Activated CD8-positive, alpha-beta T cell treated with anti-CD3 and anti-CD28 coated beads for 36 hours (primary cell): ENCODE measurements at places on chromosomes 2 and 18. TPM values are rescaled to one million over a fixed set of nuclear protein-coding genes. Genes with fewer than 3 reads are reported as not detected.

- no peak for DNase-seq
These were observed 112.9 kb upstream of the STK17B start for GRCh38 chr2:196284144-196284844.

GRCh38 chr2:46873604-46874068, 42.0 kb downstream of the MCFD2 start:
- DNase-seq: peak; percentile 74

GRCh38 chr2:103991591-103991990, 862.3 kb upstream of the POU3F3 start:
- DNase-seq: no peak

- no peak for DNase-seq
These were observed 26.0 kb upstream of the SP3 start for GRCh38 chr2:173990970-173991819.

DNA sequence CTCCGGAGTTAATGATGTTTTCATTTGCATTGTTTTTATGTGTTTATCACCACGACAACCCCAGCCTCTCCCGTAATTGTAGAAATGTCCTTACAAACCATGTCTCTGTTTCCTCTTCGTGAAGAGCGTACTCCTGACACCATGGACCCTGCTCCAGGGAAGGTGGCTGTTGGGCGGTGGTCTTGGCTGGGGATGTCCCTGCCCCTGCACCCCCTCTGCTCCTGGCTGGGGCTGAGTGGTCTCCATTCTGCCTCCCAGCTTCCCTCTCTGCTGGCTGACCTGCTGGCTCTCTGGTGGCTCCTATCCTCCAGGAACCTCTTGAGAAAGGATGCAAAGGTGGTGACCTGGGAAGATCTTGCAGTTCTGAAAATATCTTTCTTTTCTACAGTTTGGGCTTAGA, 81.1 kb downstream of the ASB1 start:
- DNase-seq: no peak

GRCh38 chr2:42193722-42194187, 24.6 kb downstream of the EML4 start:
- no peak for DNase-seq

DNA sequence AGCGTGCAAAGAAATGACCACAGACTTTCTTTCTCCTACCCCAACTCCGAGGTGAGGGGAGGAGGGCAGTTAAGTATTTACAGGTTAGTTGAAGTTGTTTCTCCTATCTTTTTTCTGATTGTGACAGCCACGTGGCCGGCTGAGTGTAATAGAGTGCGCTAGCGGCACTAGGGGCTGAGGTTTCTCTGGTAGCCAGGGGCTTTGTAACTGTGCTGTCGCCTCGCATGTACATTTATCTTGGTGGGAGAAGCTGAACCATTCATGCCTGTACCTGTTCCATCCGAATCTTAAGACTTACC, 214.1 kb upstream of the STON1 start:
- peak; percentile 76 for DNase-seq

DNA sequence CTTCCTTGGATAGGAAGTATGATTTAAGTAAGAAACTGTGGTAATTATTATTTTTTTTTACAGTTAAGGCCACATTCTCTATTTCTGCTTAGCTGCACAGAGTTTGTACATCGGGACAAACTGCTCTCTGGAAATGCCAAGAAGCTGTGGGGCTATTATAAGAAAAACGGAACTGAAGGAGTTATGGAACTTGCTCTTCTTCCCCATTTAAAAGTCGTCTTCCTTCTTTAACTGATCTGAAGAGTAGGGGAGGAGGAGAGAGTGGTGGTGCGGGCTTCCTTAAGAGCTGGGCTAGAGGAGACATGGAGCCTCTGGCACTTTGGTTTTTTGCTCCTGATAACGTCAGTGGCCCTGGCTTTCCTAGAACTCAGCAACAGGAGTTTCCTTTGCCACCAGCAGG, 54.4 kb downstream of the RAB31 start:
- no peak for DNase-seq

DNA sequence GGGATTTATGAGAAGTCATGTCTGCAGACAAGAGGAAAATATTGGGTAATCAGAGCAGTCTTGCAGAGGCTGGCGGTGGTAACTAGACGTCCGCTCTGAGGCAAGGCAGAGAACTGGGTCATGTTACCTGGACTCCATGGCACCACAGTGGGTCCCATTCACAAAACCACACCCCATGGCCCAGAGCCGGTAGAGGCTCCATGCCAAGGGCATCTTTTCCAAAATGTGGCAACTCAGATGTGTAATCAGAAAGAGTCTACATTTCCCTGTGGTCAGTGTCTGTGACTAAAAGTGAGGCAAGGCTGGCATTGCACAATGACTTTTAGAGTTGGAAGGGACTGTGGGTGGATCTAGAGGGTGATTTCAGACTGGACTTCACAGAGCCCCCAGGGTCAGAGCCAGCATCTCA, 113.1 kb downstream of the MREG start:
- DNase-seq: no peak

DNA sequence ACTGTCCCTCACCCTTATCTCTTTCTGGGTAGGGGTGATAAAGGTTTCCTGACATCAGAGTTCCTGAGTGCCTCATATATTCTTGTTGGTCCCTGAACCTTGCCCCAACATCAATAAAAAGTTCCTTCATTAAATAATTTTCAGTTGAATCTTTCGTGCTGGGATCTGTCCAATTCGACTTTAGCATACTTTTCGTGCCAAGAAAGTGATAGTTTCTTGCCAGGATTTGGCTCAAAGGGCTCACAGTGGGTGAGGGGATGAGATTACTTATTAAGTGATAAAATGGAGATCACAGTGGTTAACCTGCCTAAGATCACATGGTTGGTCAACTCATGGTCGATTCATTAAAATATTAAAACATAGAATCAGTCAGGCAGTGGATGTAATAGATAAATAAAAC, 93.8 kb upstream of the SLC8A1 start:
- no peak for DNase-seq

DNA sequence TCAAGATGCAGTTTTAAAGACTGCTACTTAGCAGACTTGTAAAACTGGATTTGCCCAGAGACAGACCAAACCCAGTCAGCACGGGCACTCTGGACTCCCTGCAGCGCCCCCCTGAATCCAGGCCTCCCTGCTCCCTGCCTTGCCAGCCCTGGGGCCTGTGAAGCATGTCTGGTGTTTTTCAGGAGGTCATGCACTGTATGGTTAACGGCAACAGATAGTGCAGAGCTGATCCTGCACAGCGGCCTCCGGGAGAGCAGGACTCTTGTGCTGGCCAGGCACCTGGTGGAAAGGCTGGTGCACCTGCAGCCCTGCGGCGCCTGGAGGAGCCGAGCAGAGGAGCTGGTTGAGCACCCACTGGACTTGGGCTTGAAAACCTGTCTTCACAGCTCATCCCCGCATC, 30.4 kb downstream of the HDAC4 start:
- no peak for DNase-seq

DNA sequence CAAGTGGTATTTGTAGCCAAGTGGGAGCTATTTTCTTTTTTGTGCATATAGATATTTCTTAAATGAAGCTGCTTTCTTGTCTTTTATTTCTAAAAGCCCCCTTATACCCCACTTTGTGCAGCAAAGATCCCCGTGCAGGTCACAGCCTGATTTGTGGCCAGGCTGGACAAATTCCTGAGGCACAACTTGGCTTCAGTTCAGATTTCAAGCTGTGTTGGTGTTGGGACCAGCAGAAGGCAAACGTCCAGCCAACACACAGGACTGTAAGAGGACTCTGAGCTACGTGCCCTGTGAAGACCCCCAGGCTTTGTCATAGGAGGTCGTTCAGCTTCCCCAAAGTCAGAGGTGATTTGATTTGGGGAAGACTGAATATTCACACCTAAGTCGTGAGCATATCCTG, 21.9 kb downstream of the FOSL2 start:
- no peak for DNase-seq

- no peak for DNase-seq
These were observed 146.0 kb downstream of the SETBP1 start for GRCh38 chr18:44826418-44827259.

DNA sequence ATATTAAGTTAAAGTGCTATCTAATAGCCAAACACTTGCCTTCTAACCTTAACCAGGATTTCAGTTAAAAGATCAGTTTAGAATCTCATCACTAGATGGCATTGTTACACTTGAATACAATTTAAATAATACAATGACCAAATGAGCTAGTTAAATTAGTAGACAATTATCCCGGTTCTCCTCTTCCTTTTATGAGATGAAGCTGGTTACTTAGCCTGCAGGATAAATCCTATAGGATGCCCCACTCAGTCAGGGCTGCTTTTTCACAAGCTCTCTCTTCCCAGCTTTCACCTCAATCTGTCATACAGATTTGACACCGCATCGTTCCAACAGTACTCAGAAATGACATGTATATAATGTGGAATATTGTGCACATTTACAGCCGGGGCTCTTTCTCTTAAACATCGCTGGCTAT, 678.8 kb downstream of the KCNJ3 start:
- DNase-seq: no peak

- no peak for DNase-seq
These were observed 201.3 kb upstream of the GALNT5 start for GRCh38 chr2:157056200-157056676.

DNA sequence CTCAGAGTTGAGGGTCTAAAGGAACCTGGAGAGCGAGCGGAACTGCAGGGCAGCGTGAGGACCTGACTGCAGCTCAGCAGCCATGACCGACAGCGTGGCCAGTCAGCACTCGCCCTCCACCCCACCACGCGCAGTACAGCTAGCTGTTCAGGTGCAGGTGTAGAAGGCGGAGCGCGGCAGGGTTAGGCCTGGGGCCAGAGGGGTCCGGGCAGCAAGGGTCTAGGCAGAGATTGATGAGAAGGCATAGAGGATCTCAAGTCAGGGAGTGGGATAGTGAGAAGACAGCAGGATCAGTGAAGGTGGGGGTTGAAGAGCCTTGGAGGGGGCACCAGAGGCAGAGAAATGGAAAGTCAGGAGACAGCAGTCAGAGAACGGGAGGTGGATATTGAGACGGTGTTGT, 71.0 kb downstream of the STEAP3 start:
- no peak for DNase-seq

GRCh38 chr2:176126929-176127773, 2.4 kb upstream of the HOXD8 start:
- peak; percentile 81 for DNase-seq

DNA sequence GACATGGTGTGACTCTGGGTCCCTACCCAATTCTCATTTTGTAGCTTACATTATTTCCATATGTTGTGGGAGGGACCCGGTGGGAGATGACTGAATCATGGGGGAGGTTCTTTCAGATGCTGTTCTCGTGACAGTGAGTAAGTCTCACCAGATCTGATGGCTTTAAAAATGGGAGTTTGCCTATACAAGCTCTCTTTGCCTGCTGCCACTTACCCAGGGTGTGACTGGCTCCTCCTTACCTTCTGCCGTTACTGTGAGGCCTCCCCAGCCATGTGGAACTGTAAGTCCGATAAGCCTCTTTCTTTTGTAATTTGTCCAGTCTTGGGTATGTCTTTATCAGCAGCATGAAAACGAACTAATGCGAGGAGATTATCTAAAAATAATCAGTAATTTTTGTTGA, 1683.2 kb upstream of the SLC39A10 start:
- DNase-seq: no peak

DNA sequence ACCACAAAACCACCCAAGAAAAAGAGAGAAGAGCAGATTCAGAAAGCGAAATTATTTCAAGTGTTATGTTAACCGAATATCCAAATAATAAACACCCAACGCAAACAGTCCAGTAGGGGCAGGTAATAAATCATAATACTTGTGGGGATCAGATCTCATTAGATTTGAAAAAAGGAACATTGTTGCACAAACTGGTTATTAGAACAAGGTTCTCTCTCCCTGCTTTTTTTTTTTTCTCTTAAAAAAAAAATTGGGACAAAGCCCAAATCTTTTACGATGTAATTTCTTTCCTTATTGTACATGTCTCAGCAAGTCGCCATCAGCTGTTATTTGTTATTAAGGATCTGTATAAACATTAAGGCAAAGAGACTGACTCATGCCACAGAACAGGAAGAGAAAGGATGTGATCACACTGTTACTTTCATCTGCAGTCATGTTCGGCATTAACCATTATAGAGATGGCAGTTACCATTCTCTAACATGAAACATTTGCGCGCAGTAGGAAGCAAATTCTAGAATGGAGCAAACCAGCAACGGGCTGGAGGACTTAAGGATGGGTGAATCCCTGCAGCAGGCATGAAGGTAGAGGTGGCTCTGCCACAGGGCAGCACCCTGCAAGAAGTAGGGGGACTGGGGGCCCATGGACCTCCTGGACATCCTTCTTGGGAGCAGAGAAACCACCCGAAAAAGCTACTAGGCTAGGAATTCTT, 42.0 kb downstream of the EPHA4 start:
- no peak for DNase-seq

GRCh38 chr2:154532763-154533162, 165.7 kb upstream of the KCNJ3 start:
- no peak for DNase-seq

- no peak for DNase-seq
These were observed 6.2 kb upstream of the REV1 start for GRCh38 chr2:99496021-99496420.

GRCh38 chr2:46493241-46493970, 14.0 kb downstream of the TMEM247 start:
- DNase-seq: peak; percentile 14

DNA sequence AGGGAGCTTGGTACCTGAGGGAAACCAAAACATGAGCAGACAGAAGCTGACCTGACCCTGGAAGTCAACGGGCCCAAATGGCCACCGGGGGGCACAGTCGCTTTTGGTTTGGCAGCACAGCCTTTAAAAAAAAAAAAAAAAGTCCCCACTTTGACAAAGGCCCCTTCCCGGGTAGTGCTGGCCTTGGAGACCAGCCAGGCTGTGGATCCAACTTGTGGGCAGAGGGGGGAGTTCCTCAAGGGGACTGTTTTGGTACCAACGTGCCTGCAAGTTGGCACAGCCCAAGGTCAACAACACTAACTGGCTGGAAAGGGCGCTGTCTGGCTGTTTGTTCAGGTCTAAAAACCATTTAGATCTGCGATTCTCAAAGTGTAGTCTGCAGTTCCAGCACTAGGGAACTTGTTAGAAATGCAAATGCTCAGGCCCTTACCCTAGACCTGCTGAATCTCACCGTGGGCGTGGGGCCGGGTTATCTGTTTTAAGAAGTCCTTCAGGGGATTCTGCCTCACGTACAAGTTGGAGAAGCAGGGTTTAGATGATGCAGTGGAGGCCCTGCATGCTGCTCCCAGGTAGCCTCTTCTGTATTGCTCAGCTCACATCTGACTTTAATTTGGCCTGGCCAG, 83.0 kb downstream of the LPIN1 start:
- peak; percentile 81 for DNase-seq

Gene ALPP
- total RNA-seq: not detected

Gene CFAP221
- not detected for total RNA-seq

Gene IL36RN
- not detected for total RNA-seq

Gene PROM2
- total RNA-seq: 0.47 TPM

Gene B4GALT6
- 1.7 TPM for total RNA-seq

Gene PPP4R1
- total RNA-seq: 31.4 TPM

Gene CASP10
- 18.3 TPM for total RNA-seq

Gene FHOD3
- not detected for total RNA-seq

Gene SH3YL1
- 18.5 TPM for total RNA-seq

Gene UGT1A3
- not detected for total RNA-seq

Gene POU3F3
- total RNA-seq: not detected

Gene PROKR1
- total RNA-seq: not detected

Gene CCDC150
- 13.8 TPM for total RNA-seq

Gene SEPTIN10
- 0.86 TPM for total RNA-seq

Gene UGT1A4
- total RNA-seq: not detected

Gene ARHGEF4
- total RNA-seq: 4.3 TPM

Gene DNAH6
- 1.3 TPM for total RNA-seq

Gene FNDC4
- not detected for total RNA-seq
